ENCODE measurements at places on chromosomes 2 and 18.

- peak; percentile 55 for DNase-seq
Observed at GRCh38 chr2:28452534-28453081, 43.3 kb upstream of the PLB1 start.

DNA sequence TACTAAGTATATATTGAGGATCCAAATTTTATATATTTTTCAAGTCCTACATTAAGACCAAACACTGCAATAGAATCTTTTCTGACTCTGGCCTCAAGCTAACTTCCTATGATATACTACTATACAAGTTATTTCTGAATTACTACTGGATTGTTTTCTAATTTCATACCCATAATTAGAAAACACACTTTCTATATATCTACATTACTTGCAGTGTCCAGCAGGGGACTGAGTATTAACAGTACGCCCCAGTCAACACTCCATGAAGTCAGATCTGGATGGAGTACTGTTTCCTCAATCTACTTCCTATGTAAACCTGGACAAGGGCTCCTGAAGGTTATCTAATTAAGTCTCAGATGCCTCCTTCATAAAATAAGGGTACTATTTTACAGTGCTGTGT, 26.5 kb downstream of the RMP24 start:
- DNase-seq, result no peak

GRCh38 chr2:7931808-7932207, 750.0 kb upstream of the ID2 start:
- DNase-seq, result no peak

- DNase-seq, result no peak
Observed at GRCh38 chr2:37656512-37657423, 14.7 kb downstream of the CDC42EP3 start.

DNA sequence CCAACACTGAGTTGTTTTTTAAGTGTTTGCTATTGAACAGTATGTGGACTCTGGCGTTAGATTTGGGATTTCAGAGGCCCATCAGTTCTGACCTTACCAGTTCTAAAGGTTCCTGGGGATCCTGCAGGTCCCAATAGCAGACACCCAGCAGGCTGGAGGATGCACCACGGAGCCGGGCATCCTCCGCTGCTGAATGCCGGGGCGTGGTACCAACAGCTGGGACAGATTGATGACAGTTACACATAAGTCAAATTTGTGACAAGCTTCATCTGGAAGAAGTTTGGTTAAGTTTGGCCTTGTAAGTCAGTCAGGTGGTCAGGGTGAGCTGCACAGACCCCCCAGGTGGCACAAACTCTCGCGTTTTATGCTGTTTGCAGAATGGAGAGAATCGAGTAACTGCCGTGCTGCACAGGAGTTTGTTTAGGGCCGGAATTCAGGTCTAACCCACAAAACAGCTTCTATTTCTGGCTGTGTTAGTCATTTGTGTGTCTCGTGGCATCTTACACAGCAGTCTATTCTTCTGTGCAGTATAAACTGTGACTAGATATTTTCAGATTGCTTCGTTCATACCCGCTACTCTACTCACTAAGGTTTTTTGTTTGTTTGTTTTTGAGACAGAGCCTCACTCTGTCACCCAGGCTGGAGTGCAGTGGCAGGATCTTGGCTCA, 19.2 kb downstream of the CTDP1 start:
- DNase-seq, result no peak

DNA sequence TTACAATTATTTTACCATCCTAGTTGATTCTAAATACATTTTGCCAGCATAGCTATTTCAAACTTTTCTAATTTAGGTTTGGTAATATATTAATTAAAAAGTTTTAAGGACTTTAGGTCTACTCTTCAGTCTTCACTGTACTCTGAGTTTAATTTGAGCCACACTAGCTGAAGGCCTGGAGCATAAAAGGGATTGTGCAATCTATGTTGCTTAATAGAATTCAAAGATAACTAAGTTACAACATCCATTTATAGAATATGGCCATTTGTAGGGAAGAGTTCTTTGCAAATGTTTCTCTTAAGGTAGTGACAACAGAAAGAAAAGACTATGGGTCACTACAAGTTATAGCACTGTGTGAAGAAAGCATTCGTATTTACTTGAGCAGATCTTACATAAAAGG, 702.2 kb upstream of the NRXN1 start:
- DNase-seq, result no peak

DNA sequence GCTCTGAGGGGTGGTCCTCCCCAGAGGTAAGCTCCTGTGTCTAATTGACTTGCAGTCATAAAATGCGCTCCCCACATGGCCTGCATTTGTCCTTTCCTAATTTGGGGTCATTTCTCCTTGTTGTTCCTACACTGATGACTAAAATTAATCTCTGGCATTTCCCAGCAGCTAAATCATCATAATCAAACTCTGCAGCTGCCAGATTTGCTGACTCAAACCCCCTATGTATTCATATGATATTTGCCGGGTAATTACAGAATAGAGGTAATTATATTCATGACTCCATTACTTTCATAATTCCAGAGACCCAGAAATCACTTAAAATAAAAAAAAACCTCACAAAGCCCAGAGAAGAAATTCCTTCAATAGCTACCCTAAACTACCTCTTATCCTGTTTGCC, 331.4 kb upstream of the KLHL29 start:
- DNase-seq, result no peak

- DNase-seq, result peak; percentile 25
Observed at GRCh38 chr2:132670496-132671150, 618 bp upstream of the LYPD1 start.

GRCh38 chr18:67232406-67232805, 284.1 kb downstream of the DSEL start:
- no peak for DNase-seq

DNA sequence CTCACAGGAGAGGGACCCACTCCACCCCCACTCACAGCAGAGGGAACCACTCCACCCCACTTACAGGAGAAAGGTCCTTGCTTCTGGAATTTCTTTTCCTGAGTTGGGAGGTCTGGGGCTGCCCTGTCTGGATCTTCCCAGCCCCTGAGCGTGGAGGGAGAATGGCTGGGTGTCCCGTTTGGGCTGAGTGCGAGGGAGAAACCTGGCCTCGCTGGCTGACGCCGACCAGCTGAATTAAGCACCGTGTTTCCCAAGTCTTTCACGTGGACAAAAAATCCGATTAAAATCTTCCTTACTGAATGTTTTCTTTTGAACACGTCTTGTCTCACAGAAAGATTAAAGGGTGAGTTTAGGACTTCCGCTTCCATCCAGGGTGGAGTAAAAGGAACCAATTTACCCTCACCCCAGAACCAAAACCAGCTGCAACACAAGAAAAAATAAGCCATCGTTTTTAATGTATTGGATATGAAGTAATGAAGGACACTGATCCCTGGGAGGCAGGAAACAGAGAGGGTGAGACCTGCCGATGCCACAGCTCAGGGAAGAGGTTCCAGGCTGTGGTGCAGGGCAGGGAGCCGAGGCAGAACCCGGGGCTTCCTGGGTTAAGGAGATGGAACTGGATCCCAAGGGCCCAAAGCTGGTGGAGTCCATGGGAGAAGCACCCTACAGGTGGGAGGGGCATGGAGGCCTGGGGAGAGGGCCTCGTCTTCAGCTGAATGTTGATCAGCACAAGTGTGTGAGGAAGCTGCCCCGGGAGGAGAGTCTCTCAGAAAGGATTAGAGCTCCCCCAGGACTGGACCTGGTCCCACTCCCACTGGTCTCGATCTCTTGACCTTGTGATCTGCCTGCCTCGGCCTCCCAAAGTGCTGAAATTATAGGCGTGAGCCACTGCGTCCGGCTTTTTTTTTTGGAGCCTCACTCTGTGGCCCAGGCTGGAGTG, 60.3 kb downstream of the RTP5 start:
- no peak for DNase-seq

GRCh38 chr2:1219901-1220573, 193.2 kb upstream of the TPO start:
- no peak for DNase-seq

GRCh38 chr2:44326548-44327264, 34.6 kb downstream of the PREPL start:
- no peak for DNase-seq

DNA sequence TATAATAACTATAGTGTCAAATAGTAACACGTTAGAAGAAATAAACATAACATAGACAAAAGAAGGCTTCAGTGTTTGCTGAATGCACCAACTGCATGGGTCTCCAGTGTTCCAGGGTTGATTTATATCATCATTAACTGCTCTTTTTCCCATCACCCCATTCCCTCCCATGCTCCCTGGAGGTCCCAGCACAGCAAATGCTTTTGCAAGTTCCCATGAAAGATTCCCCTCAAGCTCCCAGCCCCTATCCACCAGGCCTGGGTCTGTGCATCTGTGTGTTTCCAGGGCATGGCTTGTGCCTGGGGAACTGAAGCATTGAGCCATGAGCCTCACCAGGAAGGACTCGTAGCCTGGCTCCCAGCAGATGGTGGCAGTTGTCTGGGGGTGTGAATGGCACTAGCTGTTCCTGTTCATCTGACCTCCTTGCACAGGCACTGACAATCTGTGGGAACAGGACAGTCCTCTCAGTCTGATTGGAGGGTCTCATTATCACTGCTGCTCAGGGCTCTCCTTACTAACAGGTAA, 164.6 kb upstream of the RMP24 start:
- DNase-seq, result no peak

GRCh38 chr2:147882631-147883030, 37.8 kb downstream of the ACVR2A start:
- DNase-seq, result no peak

DNA sequence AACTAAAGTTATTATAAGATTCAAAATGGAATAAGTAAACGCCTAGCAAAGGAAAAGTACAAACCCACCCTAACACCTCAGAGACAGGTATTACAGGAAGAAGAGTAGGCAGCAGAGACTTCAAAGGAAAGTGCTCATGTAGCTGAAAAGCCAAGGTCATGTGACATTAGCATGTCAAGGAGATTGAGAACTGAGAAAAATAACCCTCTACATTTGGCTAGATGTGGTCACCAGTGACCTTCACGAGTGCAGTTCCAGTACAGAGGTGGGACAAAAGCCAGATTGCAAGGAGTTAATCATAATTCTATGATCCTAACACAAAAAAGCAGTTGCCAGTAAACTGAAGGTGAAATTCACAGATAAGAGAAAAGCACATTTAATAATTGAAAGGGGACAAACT, 252.7 kb downstream of the ZEB2 start:
- no peak for DNase-seq

GRCh38 chr2:179837408-179837807, 24.0 kb downstream of the ZNF385B start:
- no peak for DNase-seq

DNA sequence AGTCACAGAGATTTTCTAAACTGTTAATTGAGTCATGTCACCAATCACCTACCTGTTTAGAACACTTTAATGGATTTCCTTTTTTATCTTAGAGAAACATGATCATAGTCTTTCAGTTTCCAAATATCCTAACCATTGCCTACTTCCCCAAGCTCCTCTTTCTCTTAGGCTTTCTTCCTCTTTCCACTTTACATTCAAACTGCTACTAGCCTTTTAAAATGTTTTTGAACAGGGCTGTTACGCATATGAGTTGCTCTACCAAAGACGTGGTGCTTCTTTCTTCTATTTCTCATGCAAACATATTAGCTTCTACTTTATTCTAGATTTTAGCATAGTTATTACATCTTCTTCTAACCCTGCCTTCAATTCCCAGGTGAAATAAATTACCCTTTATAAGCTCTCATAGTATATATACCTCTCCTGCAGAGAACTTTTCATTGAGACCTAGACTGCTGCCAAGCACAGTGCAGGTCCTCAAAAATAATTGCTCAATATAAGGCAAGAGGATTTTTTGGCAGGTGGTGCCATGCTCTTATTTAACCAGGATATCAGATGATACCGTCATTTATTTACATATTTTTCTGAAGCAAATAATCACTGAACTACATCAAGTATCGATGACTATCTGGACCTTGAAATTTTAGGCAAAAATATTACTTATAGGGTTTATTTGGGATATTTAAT, 937.1 kb downstream of the TSN start:
- DNase-seq, result no peak

GRCh38 chr2:71892423-71892730, 255.3 kb downstream of the CYP26B1 start:
- DNase-seq, result no peak

DNA sequence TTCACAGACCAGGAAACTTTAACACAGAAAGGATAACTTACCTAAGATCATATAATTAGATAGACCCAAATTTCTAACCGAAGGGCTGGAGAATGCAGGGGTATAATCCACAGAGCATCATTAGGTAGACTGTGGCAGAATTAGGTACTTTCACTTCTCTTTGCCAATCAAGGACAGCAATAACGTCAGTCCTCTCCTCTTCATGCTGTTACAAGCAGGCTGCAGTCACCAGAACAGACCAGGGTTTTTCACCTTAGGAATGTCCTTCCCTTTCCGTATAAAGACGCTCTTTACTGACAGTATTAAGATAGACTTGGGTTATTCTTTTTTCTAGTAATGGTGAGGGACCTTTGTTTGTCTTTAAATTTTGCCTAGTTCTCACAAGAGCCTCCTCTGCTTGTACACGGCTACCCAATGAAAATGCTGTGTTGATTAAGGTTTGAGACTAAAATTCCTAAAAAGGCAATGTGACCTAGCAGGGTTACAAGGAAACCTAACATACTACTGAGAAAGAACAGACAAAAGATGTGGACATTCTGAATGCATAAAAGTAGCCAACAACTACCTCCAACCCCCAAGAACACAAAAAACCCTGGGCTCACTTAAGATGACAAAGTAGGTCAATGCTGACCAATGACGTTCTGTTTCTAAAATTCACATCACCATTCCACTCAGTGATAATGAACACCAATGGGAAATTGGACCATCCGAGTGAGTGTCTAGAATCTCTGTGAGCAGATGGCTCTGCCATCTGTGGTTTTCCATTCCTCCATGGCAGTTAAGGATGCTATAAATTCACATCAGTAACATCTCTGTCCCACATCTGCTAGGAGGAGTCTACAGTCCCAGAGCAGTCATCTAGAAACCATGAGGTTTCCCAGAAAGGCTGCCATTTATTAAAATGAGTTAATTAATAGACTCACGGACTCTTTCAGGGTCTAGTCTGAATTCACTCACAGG, 2.1 kb downstream of the PDIA6 start:
- DNase-seq, result peak; percentile 25

DNA sequence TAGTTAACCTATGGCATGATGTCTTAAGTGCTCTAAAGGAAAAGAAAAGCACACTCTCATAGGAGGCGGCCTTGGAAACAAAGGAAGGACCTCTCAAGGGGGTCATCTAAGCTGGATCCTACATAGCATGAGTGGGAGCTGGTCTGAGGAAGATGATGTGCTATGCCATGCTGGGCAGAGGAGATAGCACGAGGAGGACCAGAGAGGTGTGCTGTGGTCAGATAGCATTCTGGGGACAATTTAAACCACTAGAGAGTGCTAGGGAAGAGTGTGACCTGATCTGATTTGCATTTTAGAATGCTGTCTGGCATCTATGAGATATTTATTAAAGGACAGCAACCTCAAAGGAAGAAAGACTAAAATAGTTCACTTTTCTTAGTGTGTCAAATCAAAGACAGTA, 910.1 kb upstream of the CELF4 start:
- peak; percentile 31 for DNase-seq

- DNase-seq, result no peak
Observed at GRCh38 chr2:204282525-204282924, 262.8 kb upstream of the PARD3B start.

GRCh38 chr18:28522236-28522635, 345.3 kb upstream of the CDH2 start:
- DNase-seq, result no peak

GRCh38 chr2:100957996-100958653, 44.0 kb upstream of the RPL31 start:
- DNase-seq, result no peak

Measured in common myeloid progenitor, CD34-positive (primary cell).